ENCODE measurements at places on chromosomes 3 and 15.

- DNase-seq = no peak
Measured at GRCh38 chr3:196423044-196423781, 9.0 kb downstream of the UBXN7 start.

- no peak for DNase-seq
Measured at GRCh38 chr3:53689681-53690080, 156.5 kb downstream of the CHDH start.

DNA sequence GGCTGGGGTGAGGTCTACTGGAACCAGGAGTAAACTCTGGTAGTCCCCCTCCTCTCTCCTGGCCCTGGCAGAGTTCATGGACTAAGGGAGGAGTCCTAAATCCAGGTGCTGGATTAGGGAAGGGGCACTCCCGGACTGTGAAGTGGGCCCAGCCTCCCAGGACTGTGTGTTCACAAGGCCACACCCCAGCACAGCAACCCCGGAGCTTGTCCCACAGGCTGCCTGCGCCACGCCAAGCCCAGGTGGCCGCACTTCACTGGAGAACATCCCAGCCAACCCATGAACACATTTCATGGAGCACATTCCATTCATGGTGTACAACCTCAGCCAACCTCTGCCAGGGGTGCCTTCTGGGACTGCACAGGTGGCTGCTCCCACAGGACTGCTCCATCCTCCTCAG is 8.2 kb downstream of the ARPIN start:
- DNase-seq = no peak

DNA sequence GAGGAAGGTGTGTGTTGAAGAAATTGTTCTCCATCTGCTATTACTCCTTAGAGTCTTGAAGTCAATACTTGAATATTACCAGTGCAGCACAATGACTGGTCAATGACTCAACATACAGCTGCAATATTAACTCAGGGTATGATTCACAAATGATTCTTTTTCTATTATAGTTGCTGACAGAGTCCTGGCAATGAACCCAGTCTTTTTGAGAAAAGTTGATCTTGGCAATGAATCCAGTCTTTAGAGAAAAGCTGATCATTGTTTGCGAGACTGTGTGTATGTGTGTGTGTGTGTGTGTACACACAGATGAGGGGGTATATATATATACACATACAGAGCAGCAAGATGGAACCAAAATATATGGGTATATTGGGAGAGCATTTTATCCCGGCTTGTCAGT is 315.1 kb downstream of the ZNF385D start:
- no peak for DNase-seq

DNA sequence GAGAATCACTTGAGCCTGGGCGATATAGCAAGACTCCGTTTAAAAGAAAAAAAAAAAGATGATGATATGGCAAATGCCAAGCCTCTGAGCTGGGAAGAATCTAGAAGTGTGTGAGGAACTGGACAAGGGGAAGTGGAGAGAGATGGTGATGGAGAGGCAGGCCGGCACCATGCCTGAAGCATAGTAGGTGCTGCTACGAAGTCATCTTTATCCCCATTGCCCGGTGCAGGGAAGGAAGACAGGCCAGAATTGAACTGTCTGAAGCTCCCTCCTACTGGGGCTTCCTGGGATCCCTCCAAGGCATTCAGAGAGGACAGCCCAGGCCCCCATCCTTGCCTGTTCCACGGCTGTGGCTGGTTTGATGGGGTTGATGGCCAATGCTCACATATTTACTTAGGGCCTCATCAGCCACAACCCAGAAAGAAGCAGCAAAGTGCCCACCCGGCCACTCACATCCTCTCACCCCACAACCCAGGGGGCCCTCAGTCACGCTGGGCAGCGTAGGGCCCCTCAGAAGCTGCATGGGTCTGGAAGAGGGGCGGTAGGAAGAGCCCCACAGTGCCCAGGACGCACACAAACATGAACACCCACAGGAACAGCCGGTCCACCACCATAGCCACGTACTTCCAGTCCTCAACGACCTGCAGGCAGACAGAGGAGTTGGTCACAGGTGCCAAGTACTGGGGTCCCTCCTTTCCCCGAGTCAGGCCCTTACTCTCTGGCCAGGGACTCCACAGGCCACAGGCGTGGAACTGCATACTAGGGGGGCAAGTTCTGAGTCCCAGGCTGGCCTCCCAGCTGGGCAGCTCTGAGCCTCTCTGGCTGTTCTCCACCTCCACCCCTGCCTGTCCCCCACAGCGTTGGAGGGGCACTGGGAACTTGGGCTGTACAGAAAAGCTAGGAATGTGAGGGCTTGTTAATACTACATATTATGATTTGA is 4.1 kb upstream of the CHRNA3 start:
- DNase-seq = no peak

DNA sequence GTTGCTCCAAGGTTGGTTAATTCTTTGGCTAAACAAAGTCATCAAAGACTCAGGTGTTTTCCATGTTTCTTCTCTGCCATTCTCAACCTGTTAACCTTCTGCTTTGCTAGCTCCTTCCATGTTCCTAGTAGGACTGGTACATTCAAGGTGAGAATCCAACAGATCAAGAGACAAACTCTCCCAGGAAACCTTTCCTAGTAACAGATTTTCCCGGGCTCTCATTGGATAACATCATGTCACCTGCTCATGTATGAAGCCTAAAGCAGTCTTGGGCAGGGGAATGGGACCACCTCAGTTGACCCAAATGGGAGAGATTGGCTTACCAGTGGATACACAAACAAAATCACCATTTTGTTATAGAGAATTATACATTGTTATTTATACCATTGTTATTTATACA is 14.9 kb downstream of the SEMA6D start:
- DNase-seq = no peak

- DNase-seq = no peak
Measured at GRCh38 chr15:77547801-77548588, 84.7 kb downstream of the LINGO1 start.

DNA sequence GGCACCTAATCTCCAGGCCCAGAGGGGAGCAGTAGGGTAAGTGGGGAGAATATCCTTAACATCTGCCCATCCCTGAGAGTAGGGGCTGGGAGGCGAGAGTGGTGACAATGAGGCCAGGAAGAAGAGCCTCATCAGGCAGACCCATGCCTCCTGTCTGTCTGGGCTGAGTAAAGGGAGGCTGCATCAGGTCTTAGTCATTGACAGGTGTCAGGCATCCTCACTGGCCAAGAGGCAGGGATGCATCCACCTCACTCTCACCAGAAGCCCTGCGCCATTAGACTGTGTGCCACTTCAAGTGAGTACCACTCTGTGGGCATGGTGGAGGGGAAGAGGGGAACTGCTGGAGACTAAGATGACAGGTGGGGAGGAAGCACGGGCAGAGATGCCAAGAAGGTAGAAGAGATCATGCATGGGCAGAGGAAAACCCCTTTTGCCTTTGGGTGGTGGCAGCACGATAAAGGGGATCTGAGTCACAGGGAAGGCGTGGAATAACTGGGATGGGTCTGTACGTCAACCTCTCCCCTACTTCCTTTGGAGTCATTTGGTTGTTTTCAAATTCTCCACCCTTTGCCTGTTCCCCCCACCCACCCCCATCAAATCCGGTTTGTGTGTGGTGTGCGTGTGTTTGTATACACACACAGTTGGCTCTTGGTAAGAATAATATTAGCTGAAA is 14.1 kb downstream of the ANAPC13 start:
- DNase-seq = no peak

DNA sequence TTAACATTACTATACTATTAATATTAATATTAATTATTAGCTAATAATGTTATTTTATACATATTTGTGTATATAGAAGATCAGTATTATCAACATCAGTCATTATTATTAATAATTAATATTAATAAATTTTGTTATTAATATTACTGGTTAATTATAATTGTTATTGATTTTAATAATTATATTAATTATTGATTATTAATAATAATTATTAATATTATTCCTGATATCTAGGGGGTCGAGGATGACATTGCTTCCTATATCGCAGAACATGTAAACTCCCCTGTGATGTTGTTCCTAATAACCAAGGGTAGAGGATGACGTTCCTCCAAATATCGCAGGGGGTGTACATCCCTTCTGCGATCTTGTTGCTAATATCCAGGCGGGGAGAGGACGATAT is 17.3 kb upstream of the BMF start:
- DNase-seq = no peak

DNA sequence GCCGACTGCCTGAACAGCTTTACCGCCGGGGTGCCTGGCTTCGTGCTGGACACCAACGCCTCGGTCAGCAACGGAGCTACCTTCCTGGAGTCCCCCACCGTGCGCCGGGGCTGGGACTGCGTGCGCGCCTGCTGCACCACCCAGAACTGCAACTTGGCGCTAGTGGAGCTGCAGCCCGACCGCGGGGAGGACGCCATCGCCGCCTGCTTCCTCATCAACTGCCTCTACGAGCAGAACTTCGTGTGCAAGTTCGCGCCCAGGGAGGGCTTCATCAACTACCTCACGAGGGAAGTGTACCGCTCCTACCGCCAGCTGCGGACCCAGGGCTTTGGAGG is 815 bp downstream of the SPINT1 start:
- DNase-seq = peak; percentile 50

DNA sequence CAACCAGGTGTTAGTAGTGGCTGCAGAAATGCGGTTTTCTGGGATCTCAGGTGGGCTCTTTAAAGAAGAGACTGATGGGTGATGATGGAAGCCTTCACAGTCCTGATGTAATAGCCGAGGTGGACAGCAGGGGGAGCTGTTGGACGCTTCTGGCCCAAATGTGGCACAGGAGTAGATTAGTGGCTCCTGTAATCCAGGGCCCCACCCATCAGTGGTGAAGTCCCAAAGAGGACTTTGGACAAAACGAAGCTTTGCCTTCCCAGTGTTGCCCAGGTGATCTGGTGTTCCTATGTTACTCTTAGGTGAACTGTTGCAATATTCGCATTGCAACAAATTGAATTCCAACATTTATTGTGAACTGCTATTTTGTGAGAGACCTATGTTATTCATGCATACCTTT is 31.8 kb upstream of the MYZAP start:
- peak; percentile 72 for DNase-seq

DNA sequence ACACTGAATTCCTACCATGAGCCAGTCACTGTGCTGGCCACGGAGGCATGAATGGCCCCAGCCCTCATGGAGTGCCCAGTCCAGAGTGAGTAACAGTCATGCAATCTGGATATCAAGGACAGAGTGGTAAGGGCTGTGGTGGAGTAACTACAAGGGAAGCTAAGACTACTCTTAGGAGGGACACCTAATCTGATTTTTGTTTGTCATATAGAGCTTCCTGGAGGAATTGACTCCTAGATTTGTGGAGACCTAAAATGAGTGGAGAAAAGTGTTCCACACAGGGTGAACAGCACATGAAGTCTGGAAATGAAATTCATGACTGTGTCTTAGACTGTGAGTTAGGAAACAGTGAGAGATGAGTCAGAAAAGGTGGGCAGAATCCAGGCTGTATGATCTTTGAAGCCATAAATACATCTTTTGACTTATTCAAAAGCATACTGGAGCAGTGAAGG is 219.9 kb downstream of the NFKBIZ start:
- DNase-seq = no peak

DNA sequence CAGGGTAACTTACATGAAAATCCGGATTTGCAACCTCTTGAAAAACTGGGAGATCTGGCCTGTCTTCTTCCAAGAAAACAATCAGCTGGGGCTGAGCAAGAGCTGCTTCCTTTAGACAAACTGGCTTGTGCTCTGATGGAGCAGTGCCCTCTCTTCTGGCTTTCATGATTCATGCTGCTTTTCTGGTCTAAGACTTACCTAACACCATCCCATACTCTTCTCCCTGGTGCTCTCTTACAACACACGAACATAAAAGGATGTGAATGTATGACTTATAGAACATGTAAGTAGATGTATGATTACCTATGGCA is 9.9 kb downstream of the TJP1 start:
- DNase-seq = no peak

DNA sequence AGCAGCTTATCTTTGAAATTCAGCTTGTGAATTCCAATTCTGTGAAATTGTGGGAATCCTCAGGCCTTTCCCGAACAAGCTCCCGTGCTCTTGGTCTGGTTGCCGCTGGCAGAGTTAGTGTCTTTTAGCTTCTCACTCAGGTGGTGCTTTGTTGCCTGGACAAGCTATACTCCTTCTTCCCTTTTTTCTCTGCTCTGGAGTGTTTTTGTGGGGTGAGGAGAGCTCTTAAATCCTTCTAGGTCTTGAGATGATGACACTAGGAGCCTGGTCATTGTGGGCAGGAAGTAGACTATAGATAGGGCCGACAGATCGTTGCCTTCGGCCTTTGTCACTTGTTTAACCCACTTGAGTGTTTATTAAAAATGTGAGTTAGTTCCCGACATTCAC is 93.8 kb downstream of the SLCO3A1 start:
- no peak for DNase-seq

Data from activated T-cell treated with anti-CD3 and anti-CD28 coated beads, Interleukin-2, amount 50 U/mL, for 1 hour (primary cell).